ENCODE measurements at places on chromosomes 6 and 20. TPM values are rescaled to one million over a fixed set of nuclear protein-coding genes. Genes with fewer than 3 reads are reported as not detected.

The GATA5 gene
- not detected for total RNA-seq

The FAM217A gene
- not detected for total RNA-seq

The THBS2 gene
- total RNA-seq: 28.6 TPM

The ENPP5 gene
- 6.6 TPM for total RNA-seq

The CRISP2 gene
- not detected for total RNA-seq

The TTLL9 gene
- total RNA-seq: not detected

The ATP6V1G2 gene
- total RNA-seq: 0.67 TPM

The ARFGEF3 gene
- 13.4 TPM for total RNA-seq

The TTK gene
- total RNA-seq: 5.5 TPM

The PTPRT gene
- total RNA-seq: not detected

The PERP gene
- total RNA-seq: 77.7 TPM

DNA sequence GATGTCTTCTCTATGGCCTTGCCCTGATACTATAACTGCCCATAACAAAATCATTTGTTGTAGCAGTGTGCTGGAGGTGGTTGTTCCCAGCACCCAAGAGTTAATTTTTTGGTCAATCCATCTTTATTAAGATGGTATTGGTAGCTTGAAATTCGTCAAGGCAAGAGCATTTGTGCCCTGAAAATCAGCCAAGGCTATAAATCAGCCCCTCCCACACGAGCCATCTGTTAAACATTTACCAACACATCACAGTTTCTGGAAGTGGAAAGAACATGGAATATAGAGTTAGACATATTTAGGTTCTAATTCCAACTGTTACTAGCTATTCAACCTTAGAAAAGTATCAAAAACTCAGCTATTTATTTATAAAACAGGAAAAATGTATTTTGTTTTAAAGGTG is 888.4 kb upstream of the GJE1 start:
- DNase-seq: no peak

GRCh38 chr6:85864453-85865401 is 222.0 kb upstream of the SYNCRIP start:
- no peak for DNase-seq

GRCh38 chr6:36297051-36297450 is 27.2 kb downstream of the PNPLA1 start:
- DNase-seq: no peak

GRCh38 chr20:38985603-38986170 is 23.5 kb downstream of the DHX35 start:
- DNase-seq: no peak

DNA sequence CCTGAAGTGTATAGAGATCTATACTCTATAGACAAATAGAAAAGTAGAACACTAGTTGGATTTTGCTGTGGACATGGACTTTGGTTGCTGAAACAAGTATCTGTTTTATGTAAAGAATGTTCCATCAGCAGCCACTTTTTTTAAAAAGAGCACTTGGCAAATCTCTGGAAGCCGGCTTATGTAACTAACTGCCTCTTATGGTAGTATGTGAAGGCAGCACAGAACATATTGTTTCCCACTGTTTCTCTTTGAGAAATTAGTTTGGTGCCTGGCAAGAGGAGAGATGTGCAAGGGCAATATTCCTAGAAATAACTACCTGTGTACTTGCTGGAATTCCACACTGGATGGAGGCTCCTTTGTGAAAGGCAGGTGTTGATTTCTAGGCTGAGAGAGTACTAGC is 242.3 kb upstream of the PREP start:
- no peak for DNase-seq

DNA sequence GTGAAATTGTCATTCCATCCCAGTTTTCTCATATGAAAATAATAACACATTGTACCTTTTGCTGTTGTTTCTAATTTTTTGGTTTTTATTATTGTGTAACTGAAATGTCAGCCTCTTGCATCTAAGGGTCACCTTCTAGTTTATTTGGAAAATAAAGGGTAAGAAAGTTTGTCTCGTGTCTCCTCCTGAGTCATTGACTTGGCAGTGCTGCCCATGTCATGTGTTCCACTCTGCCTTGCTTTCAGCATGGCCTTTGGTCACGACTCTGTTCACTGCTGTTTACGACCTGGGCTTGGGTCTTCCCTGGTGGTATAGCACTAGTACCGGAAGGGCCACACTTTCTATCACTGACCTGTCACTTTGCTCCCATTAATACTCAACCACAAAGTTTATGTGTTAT is 171.4 kb upstream of the RSPO3 start:
- DNase-seq: no peak

DNA sequence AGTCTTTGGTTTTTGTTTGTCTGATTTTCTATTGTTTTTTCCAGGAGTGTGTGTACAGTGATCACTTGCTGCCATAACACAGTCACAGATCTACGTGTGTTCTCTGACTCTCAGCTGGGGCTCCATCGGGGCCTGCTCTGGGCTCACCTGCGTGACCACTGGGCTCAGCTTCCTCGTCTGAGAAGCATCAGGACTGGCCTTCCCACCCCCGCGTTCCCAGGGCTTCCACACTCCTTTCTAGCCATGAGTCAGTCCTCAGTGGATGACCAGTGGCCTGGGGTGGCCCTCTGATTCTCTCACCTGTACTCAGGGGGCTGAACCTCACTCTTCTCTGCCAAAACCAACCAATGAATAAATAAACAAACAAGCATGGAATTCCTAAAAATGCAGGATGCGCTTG is 14.5 kb downstream of the THBS2 start:
- no peak for DNase-seq

- DNase-seq: peak; percentile 16
Observed at GRCh38 chr20:59222253-59223181, 58.9 kb downstream of the ZNF831 start.

- no peak for DNase-seq
Observed at GRCh38 chr6:165456286-165456685, 146.9 kb upstream of the C6orf118 start.

DNA sequence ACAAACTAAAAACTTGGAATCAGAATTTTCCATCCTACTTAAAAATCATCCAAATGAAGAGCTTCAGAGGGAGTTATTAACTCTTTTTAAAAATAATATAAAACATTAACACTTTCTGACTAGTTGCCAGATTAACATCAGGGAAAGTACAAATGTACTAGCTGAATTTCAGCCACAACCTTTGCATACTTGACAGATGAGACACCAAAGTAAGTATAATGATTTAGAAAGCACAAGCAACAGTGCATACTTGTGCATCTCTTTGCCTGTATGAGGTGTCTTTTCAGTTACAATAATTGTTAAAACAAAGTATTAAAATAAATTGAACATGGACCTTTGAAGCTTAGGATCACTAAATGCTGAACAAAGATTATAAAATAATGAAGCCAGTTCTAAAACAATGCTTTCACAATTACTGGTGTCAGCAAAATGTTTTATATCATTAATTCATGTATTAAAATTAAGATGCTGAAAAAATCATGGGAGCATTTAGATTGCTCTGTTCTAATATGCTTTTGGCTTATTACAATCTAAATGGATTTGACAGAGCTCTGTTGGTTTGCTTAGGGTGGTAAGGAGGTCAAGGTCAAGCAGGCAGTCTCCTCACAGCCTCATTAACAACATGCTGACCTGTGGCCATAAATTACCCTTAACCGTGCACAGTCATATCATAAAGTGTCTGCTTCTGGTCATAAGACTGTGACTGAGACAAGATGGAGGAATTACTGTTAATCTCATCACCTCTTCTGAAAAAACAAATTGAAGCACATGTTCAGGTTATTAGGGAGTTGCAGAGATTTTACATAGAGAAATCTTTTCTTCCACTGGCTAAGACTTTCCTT is 15.1 kb downstream of the RNF217 start:
- no peak for DNase-seq

- no peak for DNase-seq
Observed at GRCh38 chr6:51843456-51844056, 243.9 kb downstream of the PKHD1 start.

DNA sequence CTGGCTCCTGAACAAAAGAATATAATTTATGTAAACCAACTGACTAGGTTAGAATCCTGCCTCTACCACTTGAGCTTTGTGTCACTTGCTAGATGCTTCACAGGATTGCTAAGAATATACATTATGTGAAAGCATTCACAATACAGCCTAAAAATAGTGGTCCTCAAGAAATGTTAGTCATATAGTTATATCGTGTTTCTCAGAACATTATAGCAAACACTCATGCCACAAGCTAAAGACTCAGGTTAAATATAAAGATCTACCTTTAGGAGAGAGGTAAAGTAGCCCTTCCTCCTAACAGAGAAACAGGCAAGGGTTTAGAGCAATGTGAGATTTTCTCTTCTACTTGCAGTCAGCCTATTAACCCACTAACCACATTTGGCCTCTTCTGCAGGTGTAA is 17.8 kb upstream of the ALDH8A1 start:
- DNase-seq: no peak

- DNase-seq: peak; percentile 45
Observed at GRCh38 chr20:63686492-63687321, 9.7 kb upstream of the TNFRSF6B start.

DNA sequence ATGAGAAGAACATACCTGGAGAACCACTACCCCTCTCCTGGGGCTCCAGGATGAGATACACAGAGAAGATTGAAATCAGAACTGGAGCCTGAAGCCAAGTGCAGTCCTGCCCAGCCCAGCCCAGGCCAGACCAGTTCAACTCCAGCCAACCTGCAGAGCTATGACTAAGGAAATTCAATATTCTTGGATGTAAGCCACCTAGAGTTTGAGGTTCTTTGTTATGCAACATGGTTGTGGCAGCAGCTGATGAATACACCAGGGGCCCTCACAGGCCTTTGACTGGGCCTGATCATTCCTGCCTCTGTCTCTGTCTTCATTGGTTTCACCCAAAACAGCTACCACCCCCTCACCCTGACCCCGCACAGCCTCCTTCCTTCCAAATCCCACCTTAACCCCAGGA is 167.8 kb downstream of the LRFN2 start:
- DNase-seq: no peak

DNA sequence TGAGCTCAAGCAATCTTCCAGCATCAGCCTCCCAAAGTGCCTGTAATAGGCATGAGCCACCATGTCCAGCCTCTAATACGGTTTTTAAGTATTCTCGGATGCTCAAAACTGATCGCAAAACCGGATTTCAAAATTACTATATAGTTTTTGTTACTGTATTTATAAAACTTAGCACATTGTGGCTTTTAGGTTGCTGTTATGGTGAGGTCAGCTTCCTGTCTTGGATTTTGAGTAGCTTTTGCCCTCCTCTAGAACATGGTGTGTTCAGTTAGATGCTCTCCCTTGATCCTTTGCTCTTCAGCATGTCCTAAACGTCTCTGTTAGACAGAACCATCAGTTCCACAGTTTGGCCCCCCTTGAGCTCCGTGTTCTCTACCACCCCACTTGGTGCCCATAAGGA is 96.2 kb downstream of the RPP40 start:
- DNase-seq: no peak

DNA sequence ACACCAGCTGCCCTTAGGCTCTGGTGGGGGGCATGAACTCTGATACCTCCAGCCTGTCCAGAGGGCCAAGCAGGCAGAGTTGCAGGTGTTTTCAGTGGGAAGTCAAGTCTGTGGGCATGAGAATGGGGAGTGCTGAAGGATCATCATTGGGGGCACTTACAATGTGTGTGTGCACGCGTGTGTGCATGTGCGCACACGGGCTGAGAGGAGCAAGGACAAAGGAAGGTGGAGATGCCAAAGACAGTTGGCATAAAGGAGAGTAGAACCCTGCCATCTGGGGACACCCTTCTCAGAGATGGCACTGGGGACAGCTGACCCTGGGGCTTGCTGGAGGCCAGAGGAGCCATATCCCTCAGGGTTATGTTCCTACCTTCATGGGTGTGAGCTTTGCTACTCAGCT is 408.4 kb upstream of the CHD6 start:
- DNase-seq: no peak

DNA sequence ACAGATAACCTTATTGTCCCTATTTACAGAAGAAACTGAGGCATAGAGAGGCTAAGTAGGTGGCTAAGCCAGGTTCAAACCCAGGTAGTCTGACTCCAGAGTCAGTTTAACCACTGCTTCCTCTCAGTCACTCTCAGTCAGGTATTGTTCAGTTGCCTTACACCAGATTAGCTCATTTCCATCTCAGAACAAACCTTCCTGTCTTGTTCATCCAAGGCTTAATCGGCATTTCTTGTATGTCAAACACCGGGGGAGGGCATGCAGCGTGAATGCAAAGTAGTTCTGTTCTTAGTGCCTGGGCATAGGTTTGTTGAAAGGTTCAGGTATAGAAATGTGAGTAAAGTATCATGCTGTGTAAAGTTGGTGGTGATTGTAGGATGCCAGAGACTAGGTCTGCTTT is 51.7 kb downstream of the CTNNBL1 start:
- DNase-seq: no peak

- no peak for DNase-seq
Observed at GRCh38 chr20:14561741-14562221, 224.4 kb upstream of the FLRT3 start.

DNA sequence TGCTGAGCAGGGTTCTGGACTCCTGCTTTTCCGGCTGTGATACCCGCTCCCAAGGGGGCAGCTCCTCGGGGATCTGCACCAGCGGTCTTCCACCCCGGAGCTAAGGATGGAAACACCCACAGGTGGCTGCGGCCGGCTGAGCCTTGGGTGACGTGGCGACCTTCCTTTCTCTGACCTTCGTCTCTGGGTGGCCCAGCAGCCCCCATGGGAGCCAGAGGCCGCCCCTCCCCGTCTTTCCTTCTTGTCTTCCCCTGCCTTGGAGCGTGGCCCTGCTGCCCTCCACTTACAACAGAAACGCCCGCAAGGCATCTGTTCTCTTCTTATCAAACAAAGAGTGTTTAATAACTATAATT is 405.7 kb downstream of the TAF4 start:
- no peak for DNase-seq

DNA sequence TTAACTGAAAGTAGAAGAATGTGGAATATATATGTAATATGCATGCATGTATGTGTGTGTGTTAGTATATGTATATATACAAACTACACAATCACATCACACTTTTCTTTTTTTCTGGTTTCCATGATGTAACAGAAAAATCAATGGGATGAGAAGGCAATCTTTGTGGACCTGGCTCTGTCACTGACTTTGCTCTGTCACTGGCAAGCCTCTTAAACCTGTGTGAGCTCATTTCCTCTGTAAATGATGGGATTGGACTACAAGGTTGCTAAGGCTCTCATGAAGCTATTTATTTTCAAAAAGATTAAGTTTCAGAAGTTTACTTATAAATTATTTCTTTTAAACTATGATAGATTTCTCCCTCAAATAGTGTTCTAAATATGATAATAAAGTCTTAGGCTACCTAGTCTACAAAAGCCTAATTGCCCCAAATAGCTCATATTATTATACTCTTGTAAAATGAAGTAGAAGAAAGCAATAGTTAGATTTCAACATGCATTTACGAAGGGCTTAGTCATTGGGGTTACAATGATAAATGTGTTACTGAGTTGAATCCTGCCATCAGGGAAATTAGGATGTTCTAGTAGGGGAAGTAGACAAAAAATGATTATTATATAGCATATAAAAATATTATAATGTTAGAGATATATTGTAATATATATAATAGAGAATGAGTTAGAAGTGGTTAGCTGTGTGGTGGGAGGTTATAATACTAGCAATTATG is 129.3 kb downstream of the AFG1L start:
- no peak for DNase-seq

- DNase-seq: peak; percentile 81
Observed at GRCh38 chr20:4513720-4514119, 208.0 kb upstream of the PRND start.

- DNase-seq: no peak
Observed at GRCh38 chr6:46606338-46606737, 46.3 kb downstream of the CYP39A1 start.

Data from kidney epithelial cell (primary cell).